ENCODE measurements at places on chromosomes 11 and 22.

DNA sequence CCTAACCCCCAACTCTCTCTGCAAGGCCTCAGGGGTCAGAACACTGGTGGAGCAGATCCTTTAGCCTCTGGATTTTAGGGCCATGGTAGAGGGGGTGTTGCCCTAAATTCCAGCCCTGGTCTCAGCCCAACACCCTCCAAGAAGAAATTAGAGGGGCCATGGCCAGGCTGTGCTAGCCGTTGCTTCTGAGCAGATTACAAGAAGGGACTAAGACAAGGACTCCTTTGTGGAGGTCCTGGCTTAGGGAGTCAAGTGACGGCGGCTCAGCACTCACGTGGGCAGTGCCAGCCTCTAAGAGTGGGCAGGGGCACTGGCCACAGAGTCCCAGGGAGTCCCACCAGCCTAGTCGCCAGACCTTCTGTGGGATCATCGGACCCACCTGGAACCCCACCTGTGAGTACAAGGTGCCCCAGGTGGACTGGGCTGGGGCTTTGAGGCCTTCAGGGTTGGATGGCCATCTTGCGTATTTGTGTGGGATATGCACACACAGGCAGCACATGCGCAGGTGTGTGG is at the start of gene BEST1:
Gene BEST1, plus strand, starts transcription at position 317 of the 513 bp plus-strand sequence. CDS start 1,456 bp downstream, outside the sequence.
- no peak for DNase-seq

DNA sequence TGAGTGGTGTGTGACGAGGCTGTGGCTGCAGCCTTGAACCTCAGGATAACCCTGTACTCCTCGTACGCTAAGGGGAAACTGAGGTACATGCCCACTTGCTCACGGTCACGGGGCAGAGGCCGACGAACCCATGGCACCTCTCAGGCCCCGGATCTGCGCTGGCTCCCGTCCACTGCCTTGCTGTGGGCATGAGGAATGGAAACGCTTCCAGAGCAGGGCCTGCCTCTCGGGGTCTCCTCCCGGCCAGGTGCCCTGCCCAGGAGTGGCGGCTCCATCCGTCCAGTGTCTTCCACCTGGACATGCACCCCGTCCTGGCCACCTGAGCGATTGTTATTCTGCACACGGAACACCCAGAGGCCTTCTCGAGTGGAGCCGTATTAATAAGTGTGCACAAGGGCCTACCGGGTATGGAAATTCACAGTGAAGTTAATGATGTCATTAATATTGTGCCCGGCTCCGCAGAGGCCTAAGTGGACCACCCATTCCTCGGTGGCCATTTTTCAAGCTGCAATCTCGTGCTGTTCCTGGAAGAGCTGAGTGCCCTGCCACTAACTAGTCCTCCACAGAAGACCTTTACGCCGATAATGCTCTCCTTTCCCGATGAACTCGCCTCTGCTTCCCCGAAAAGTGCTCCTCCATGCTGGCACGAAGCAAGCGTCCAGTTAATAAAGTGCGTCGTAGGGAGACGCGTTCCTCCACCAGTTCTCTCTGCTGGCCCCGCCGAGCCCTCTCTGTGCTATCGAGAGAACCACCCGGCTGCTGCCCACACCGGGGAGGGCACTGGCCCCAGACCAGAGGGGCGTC is 927.9 kb downstream of the BRD1 start:
- no peak for DNase-seq

DNA sequence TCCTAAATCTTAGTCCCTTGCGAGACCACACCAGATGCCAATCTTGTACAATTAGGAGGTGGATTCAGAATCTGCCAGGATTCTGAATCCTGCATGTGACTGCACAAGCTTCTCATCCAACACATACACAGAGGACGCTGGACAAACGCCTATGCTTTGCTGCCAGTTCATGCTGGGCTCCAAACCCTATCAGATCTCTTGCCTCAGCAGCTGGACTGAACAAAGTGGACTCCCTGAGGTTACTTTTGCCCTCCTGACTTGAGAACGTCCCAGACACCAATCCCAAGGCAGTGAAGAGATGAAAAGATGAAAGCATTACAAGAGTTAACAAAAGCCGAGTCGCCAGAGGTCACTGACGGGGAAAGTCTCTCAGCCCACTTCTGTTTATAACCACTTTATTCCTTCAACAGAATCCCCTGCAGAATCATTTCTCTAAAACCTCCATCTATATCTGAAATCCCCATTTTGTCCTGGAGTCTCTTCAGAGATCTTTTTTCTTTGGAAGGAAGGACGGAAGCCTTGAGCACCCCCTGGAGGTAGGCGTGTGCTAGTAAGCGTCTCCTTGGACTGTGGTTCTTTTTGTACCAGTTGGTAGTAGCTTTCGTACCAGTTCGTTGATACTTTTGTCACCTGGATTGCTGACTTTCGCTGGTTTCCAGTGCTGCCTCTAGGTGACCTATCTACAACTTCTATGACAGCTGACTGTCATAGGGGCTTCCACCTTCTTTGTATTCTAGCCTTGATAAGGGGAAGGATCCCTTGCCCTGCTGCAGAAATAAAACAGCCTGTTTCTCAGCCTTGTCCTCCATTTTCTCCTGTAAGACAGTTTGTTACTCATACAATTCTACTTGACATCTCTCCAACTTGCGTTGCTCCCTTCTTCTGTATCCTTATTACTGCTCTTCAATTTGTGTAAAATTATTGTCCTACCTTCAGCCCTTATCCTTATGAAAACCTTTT is 26.1 kb upstream of the EED start:
- no peak for DNase-seq

DNA sequence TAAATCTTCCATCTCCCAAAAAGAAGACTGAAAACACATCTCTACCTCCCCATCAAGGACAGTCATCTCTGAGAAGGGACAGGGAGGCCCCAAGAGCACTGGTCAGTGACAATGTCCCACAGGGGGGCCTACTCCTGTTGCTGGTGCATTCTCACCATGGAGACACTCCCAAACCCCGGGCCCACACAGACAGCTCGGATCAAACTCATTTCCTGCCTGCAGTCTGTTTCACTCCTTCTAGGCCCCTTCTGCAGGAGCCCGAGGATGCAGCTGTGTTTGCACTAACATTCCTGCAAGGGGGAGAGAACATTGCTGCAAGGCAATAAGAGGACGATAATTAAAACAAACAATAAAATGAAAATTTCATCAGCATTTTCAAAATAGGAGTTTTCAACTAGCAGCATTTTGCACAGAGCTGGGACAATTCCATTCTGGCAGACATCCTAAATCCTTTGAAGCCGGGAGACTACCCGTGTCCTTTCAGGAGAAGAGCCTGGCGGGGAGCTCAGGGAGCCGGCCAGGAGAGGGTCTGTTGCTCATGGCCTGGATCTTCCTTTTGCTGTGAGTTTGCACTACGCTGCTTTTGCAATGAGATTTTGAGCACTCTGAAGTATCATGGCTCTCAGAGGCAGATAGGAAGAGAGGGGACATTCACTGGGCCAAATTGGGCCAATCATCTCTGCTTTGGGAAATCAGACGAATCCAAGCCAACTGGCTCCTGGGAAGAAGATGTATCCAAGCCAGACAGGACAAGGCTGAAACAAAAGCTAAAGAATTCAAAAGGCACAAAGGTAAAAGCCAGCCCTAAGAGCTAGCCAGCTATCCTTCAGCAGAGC is 33.2 kb downstream of the SPATA19 start:
- DNase-seq = no peak

- no peak for DNase-seq
Measured at GRCh38 chr11:45079943-45080719, 66.3 kb upstream of the PRDM11 start.

GRCh38 chr11:77658213-77659013 is 20.8 kb upstream of the CLNS1A start:
- DNase-seq = no peak
